ENCODE measurements at places on chromosomes 16 and 17.

DNA sequence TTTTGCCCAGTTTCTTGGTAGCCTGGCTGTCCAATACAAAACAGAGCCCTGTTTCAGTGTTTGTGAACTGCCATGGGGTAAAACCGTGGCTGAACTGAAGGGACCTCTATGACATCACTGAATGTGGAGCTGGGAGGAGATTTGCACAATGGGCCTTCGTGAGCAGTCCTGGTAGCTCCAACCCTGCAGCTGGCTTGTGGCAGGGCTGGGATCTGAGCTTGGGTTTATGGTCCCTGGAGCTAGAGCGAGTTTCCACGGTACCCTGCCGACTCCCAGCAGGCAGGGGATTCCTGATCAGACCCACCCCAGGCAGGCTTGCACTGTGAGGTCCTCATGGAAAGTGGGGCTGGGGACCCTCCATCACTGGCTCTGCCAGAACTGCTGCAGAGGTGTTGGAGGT lies 247.0 kb downstream of the GSG1L start:
- no peak for DNase-seq

DNA sequence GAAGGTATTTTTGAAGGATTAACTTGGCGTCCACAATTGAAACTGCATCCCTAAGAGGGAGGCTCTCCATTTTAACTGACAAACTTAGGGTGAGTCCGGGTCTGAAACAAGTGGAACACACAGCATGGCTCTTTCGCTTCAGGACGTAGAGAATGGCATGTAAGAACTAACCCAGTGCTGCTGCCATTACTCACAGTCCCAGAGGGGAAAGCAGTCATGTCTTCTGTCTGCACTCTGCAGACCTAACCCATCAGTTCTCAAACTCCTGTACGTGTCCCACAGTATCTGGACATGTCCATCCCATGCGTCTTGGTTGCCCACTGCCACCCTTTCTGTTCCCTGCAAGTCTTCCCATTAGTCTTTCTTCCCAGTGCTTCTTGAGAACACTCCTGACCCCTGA lies 563 bp downstream of the ST6GALNAC1 start:
- no peak for DNase-seq

DNA sequence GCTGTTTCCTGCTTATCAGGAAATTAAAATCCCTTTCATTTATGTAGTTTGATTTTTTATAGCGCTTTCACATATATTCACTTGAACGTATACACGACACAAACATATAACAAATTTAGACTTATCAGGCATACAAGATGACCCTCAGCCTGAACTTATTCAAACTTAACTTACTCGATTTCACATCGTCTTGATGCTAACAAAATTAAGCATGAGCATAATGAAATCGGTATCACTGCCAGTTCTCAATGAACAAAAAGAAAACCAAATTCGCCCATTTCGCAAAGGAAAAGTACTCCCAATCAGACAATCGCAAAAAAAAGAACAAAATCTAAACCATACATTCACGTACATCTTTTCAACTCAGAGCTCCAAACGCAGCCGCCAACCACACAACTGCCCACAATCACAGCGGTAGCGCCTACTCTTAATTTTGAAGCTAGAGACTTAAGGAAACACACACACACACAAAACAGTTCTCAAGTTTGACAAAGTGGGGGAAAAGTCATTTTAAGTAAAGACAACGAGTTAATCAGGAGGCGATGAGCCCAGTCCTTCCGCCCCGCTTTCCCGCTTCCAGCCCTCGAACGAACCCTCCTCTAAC lies 1.1 kb downstream of the GJC1 start:
- no peak for DNase-seq

GRCh38 chr16:50736448-50736847 lies 5.4 kb upstream of the CYLD start:
- DNase-seq: no peak

DNA sequence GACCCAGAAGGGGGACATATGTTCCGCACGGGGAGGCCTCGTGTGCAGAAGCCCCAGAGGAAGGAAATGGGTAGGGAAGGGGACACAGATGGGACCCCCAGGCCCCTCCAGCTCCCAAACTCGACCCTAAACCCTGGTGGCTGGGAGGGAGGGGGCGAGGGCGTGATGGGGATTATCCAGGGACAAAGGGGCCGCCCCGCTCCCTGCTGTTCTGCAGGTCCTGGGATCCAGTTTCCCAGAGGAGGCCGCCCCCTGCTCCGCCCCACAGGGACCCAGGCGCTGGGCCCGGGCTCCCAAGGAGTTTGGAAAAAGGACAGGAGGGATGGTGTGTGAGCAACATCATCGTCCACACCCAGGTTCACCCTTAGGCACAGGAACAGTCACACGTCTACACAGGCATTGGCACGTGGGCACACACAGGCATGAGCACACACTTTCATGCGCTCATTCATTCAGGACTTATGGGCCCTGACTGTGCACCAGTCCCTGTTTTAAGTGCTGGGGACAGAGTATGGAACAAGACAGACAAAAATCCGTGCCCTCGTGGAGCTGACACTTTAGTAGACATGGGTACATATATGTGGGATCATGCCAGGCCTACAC lies 12.8 kb upstream of the FBXL19 start:
- DNase-seq: no peak

DNA sequence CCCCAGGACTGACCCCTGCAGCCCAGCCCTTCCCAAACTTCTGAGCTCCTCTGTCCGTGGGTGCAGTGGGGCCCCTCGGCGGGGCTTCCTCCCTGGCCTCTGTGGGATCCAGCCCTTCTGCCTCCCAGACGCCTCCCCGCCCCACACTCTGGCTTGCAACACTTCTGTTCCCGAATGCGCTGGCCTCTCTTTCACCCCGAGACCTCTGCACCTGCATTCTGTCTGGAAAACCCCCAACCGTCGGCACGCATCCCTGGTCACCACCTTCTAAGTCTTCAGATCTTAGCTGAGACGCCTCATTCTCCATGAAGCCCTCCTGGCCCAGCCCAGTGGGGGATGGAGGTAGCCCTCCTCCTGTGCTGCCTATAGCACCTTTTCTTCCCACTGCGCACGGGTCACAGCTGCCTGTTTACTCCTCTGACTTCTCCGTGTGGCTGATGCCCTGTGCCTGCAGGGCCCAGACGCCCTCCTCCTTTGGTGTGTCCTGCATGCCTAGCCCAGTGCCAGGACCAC lies 26.4 kb downstream of the TMEM235 start:
- DNase-seq: no peak

- no peak for DNase-seq
Measured at GRCh38 chr17:70527364-70527888, 358.1 kb downstream of the KCNJ2 start.

DNA sequence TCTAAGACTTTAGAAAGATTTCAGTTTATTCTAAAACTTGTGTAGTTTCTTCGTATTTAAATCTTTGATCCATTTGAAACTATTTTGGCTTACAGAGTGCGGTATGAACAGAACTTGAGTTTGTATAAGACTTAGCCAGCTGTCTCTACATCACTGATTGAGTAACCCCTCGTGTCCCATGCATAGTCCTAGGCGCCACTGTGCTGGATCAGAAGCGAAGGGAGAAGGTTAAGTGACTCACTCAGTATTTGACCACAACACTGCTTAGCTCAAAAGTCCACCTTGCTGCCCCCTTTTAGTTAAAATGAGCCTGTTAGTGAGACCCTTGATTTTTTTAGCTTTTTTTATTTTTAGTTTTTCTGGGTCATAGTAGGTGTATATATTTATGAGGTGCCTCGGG lies 28.4 kb downstream of the CD300LB start:
- DNase-seq: no peak

DNA sequence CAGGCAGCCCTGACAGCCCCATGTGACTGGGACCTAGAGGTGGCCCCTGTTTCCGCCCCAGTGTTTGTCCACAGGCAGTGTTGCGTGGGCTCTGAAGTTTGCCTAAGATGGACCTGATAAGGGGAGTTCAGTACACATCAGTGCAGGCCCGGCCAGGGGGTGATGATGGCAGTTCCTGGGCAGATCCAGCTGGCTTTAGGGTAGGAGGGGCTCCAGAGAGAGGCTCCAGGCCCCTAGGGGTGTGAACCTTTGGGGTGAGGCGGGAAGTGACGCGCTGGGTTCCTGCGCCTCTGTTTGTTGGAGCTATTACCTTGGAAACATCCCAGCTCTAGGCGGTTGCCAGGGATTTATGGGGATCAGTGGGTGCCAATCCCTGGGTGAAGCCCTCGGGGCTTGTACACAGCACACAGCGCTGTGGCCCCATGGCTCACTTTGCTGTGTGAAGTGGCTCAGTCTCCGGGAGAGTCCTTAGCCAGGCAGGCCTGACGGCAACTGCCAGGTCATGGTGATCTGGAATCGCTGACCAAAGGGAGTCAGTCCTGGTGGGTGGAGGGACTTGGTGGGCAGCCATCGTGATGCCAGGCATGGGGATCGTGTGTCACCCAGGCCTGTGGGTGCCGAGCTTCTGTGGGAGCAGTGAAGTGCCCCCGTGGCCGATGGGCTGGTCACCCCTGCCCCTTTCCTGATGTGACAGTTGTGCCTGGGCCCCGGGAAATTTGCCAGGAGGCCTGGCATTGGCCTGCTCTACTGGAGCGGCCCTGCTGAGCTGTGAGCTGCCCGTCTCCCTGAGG lies 146.1 kb downstream of the SEC14L1 start:
- peak; percentile 73 for DNase-seq

GRCh38 chr17:56756536-56756935 lies 77.2 kb downstream of the C17orf67 start:
- DNase-seq: no peak

DNA sequence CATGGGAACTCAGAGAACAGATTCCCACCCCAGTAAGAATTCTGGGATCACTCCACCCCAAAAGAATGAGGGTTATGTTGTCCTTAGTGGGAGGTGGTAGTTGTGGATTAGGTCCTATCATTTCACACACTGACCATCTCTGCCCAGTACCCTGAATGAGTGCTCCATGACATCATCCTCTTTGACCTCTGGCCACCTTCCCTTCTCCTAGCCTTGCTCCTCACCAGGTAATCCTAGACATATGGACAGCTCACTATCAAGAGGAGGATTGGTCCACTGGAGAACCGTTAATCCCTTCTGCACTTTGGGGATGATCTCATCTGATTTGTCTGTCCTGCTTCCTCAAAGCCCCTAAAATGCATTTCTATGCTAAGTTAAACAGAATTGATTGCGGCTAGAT lies 538.2 kb upstream of the HSBP1 start:
- DNase-seq: no peak

DNA sequence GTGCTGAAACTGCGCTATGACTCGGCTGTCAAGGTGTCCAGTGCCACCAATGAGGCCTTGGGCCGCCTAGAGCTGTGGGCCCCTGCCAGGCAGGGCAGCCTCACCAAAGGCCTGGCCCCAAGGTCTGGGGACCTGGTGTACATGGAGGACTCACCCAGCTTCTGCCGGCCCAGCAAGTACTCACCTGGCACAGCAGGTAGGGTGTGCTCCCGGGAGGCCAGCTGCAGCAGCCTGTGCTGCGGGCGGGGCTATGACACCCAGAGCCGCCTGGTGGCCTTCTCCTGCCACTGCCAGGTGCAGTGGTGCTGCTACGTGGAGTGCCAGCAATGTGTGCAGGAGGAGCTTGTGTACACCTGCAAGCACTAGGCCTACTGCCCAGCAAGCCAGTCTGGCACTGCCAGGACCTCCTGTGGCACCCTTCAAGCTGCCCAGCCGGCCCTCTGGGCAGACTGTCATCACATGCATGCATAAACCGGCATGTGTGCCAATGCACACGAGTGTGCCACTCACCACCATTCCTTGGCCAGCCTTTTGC lies 25.0 kb downstream of the WNT9B start:
- DNase-seq: peak; percentile 61

DNA sequence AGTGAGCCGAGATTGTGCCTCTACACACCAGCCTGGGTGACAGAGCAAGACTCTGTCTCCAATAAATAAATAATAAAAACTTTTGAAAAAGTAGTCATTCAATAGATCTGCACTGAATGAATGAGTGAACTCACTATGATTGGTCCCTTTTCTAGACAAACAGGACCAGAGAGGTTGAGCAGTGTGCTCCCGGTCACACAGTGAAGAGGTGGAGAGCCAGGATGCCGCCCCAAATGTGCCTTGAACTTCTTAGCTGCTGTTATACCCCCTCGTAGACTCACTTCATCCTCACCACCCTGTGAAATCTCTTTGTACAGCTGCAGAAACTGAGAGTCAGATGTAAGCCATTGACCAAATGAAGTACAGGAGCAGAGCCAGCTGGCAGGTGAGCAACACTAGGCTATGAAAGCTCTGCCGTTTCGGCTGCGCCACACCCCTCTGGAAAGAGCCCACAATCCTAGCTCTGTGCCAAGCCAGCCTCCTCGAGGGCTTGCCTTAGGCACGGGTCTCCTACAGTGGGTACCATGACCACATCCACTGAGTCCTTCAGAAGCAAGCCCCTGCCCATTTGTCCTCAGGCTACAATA lies 7.8 kb upstream of the KIAA0513 start:
- no peak for DNase-seq

GRCh38 chr17:73232587-73233373 lies 28.9 kb downstream of the CPSF4L start:
- DNase-seq: no peak

GRCh38 chr17:34386697-34387550 lies 23.9 kb upstream of the CCL1 start:
- DNase-seq: no peak

GRCh38 chr17:77337150-77337549 lies 196.4 kb downstream of the SEC14L1 start:
- DNase-seq: no peak

DNA sequence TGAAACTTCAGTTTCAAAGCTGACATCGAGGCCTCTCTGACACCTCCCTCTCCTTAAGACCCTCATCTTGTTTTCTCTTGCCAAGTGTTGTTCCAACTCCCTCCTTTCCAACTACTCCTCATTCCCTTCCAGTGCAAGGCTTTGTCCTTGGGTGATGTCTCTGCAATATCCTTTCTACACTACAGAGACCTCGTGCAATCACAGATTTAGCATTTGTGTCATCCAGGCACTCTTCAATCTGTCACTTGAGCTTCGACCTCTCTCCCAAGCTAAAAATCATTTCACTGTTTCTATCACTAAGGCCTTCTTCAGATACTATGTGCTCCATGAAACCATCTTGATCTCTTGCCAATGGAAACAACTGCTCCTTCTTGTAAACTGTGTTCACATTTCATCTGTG lies 31.6 kb downstream of the TEKT3 start:
- no peak for DNase-seq

DNA sequence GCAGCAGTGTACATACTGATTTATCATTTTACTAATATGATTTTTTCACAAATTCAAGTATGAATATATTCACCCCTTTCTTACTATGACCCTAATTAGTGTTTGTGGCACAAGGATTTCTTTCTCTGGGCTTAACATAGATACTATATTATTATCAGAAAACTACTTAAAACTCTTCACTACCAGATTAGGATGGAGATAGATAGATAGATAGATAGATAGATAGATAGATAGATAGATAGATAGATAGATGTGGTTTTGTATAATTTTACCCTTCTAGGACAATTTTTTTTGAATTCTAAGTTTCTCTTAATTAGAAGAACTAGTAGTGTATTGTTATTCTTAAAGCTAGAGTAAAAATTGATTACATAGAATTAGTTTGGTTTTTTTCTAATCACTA lies 49.6 kb downstream of the VMP1 start:
- no peak for DNase-seq

GRCh38 chr16:53985861-53986260 lies 281.9 kb downstream of the FTO start:
- no peak for DNase-seq

- DNase-seq: no peak
Measured at GRCh38 chr17:73343739-73344454, 32.1 kb upstream of the CDC42EP4 start.
